ENCODE measurements at places on chromosomes 2 and 18.

- DNase-seq = peak; percentile 19
Observed at GRCh38 chr2:101474731-101475384, at the start of gene RFX8. Gene RFX8, minus strand, starts transcription at chr2:101475112. Its CDS starts 8,264 bp downstream, at chr2:101466848.

GRCh38 chr18:62425465-62426190, 97.2 kb upstream of the ZCCHC2 start:
- DNase-seq = no peak

DNA sequence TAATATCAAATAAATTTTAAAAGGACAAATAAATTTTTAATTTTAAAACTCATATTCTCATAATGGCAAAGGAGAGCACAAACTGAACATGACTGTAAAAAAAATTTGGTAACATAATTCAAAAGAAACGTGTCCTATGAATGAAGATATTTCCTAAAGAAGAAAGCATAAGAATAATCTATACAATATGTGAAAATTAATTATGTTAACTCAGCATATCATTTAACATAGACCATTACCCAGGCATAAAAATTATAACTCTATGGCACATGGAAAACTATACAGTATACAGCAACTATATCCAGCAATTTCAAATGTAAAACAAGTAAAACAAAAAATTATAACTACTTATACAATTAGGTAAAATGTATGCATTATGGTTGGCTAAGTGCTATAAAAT, 288.1 kb downstream of the SUCLG1 start:
- DNase-seq = no peak

- DNase-seq = no peak
Observed at GRCh38 chr2:166651080-166651675, 157.1 kb upstream of the SCN7A start.

DNA sequence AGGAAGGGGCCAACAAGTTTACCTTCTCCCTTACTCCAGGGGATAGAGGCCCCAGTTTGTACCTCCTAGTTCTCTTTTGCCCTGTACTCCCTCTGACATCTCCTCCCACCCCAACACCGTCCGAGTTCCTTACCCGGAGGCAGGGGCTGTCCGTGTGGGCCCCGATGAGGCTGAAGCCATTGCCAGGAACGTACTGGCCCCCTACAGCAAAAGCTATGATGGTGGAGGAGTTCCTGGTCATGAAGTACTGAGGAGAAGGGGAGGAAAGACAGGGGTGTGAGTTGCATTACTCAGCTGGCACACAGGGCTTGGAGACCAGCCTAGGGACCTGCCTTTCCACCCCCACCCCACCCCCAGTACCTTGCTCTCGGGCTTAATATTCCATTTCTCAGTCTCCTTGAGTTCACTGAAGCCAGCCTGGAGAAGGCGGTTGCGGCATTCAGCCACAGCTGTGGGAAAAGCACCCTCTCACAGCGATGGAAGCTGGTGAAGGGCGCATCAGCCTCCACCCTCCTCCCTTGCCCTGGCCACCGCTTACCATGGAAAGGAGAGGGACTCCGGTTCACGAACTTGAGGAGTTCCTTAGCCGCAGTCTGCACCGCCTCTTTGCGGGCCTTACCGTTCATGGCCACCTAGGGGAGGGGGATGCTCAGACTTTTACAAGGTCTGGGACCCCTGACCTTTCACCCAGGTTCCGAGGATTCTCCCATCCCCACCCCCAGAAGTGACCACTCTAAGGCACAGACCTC, 1.0 kb downstream of the DNPEP start:
- DNase-seq = no peak

- DNase-seq = no peak
Observed at GRCh38 chr2:201858281-201859184, 52.2 kb downstream of the CDK15 start.

GRCh38 chr2:163856941-163857340, 121.1 kb upstream of the FIGN start:
- no peak for DNase-seq

DNA sequence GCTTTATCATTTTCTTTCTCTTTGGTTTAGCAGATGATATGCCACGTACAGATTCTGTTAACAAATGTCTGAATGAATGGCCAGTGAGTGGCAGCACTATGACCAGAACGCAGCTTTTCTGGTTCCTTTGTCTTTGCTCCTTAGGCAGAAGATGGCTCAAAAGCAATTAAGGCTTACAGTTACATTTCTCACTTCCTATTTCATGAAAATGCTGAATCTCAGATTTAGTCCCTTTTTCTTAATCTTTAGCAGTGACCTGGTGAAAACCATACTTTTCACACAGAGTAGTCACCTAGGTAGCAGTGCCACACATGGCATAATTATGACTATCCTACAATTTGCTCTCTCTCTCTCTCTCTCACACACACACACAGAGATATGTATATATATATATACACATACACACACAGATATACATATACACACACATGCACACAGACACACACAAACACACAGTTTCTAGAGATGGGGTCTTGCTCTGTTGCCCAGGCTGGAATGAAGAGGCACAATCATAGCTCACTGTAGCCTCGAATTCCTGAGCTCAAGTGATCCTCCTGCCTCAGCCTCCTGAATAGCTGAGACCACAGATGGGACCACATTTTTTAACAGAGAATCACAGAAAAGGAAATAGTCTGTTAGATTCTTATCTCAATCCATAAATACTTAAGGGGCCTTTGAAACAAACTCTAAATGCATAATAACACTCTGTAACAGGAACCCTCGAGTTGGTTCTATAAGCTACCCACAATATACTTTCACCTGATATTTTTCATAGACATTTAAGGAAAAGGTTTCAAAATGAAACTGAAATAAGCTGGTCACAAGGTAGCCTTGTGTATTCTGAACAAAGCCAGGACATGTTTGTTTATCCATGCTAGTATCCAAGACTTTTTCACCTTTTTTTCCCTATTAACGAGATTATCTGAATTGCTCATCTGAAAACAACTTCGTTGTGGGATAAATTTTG, 11.6 kb downstream of the PDE6D start:
- no peak for DNase-seq

- no peak for DNase-seq
Observed at GRCh38 chr2:96554293-96555145, 18.0 kb downstream of the ARID5A start.

GRCh38 chr2:43169099-43169945, 57.1 kb downstream of the ZFP36L2 start:
- no peak for DNase-seq

DNA sequence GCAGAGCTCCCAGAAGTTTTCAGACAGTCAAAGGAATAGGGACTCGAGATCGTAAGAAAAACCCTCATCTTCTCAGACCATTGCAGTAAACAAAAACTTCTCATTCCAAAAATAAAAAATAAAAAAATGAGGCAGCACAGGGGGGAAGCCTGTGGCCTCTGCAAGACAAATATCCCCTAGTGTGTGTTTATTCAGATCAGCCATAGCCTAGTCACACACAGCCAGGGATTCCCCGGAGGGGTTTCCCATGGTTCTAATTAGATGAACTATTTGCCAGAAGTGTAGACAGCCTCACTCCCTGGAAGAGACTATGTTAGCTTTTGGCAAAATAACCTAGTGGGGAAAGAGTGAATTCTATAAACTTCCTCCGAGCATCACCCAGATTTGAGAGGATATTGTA, 122.9 kb upstream of the KLF7 start:
- no peak for DNase-seq

DNA sequence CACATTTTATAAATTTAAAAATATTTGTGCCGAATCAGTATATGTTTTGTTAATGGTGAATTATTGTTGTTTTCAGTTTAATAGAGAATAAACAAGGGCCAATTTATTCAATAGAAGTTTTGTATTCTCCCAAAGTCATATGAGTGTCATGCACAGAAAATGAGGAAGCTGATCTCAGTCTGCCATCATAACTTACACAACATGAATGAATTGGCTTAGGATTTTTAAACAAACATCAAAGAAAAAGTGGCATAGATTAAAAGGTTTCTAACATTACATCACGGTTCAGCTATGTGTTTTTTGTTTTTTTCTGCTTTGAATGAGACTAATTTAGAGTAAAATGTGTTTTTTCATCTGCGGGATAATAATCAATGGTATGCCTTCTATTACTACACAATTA, 123.4 kb upstream of the CTNNA2 start:
- DNase-seq = no peak

DNA sequence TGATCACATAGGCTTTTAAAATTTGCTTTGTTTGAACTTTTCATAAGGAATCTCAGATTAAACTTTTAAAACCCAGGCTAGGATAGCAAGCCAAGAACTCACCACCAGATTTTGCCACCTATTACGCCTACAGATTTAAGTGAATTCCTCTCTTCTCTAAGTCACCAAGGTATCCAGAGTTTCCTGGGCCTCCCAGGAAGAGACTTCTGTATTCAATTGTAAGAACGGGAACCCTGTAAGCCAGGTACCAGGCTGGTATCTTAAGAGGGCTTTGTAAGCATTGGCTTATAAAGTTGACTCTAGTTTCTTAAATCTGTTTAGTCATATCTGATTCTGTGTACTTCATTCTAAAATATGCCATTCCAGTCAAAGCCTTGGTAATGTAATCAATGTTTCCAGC, 285.1 kb downstream of the MBD5 start:
- DNase-seq = no peak

GRCh38 chr2:36163520-36164254, 191.9 kb upstream of the CRIM1 start:
- DNase-seq = no peak

DNA sequence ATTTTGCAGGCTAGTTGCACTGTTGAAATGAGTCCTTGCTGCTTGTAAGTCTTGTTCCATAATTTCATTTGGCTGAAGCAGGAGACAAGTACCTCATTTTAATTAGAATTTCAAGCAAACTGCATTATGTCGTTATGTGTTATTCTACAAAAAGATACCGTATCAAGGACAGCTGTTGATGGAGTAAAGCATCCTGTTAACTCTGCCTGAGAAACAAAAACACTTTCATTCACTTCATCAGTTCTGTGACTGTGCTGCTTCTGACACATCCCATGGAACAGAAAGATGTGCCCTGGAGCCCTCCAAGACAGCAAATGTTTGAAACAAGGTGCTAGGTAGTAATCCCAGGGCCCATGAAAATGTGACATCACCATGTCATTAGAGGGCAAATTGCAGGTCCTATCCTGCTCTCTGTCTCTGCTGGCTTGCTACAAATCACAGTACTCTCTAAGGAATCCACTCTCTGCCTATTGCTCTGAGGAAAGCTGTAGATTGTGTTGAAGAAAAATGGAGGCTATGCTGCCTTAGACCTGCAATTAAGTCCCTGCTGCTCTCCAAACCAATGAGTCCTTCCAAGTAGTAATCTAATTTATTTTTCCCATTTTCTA, 209.7 kb upstream of the PARD3B start:
- no peak for DNase-seq

DNA sequence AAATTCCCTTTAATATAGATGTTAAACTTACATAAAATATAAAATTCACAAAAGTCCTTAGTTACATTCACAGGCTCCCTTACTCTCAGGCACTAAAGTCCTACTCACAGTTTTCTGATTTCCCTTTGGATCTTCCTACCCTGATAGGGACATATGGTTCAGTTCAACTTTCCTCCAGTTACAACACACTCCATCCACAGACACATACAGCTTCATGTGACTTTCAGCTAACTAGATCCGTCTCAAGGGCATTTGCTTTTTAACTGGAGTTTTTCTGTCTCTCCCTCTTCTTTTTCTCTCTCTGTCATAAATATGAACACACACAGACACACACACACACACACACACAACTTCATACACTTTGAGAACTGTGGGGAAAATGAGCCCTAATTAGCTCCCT, 419.2 kb downstream of the LRP1B start:
- no peak for DNase-seq

- no peak for DNase-seq
Observed at GRCh38 chr2:108614659-108615058, 80.4 kb downstream of the LIMS1 start.

DNA sequence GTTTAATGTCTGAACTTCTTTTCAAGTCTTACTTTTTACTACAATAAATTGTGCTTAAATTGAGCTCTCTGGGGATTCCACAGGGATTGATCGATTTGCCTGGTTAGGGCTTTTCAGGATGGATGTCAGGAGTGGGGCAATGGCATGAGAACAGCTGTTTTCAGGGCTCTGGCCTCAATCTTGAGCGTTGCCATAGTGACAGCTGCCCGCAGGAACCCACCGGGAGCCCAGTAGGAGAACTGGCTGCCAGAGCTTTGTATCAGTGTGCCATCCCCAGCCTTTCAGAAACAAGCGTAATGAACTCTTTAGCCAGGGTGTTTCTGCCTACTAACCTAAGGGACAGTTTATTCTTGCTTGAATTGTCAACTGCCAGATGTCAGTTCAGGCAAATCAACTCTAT, 93.5 kb downstream of the GALNT3 start:
- no peak for DNase-seq

DNA sequence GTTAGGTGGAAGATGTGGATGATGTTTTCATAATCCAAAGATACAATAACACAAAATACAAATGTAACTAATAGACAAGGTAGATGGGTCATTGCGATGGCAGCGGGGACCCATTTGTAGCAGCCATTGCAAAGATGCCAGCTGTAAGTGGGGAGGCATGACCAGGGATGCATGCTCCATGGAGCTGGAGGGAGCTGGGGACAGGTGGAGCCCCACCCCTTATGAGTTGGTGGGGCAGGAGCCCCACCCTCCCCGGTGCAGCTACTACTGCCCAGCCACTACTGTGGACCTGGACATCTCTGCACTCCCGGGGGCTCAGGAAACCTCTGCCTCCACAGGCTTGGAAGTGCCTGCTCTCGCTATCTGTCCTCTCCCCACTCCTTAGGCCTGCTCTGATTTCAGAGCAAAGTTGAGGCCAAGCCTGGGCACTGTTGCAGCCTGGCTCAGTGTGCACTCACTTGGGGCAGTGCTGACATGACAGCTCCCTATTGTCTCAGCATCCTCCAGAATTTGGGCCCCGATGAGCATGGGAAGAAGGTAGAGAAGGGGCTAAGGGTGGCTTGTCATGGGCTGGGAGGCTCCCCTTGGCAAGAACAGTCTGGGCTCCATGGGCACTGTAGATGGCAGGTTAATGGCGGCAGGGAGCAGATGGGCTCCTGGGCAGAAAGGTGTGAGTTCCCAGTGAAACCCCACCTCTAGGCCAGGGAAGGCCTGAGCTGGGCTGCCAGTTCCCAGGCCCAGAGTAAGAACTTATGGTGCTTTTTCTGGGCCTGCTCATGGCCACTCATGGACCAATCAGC, 81.1 kb downstream of the ZNF804A start:
- DNase-seq = no peak

DNA sequence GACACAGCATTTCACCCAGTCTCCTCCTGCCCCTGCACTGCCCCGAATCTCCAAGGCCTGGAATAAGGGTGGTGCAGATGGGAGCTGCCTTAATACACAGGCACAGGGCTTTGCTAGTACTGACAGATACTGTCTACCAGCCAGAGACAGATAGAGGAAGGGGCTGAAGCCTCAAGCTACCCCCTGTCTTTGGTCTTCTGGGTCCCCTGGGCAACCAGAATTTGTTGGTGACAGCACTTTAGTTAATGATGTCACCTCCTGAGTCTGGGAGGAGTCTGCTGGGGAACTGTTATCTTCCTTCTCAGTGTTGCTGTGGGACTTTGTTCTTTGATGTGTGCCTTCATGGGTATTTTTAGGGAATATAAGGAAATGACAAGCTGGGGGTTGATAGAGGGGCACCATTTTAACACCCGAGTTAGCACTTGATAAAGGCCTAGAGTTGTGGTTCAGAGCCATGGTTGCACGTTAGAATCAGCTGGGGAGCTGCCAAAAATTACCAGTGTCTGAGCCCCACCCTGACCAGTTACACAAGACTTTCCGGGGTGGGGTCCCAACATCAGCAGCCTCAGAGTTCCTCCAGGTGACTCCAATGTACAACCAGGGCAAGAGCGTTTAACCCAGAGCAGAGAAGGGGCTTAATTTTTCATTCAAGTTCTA, 136.8 kb downstream of the SMAD7 start:
- DNase-seq = no peak

- no peak for DNase-seq
Observed at GRCh38 chr2:62539606-62540407, 33.8 kb upstream of the TMEM17 start.
